Activated CD4-positive, CD25-positive, alpha-beta regulatory T cell (primary cell): ENCODE measurements at places on chromosomes 12 and 14.

DNA sequence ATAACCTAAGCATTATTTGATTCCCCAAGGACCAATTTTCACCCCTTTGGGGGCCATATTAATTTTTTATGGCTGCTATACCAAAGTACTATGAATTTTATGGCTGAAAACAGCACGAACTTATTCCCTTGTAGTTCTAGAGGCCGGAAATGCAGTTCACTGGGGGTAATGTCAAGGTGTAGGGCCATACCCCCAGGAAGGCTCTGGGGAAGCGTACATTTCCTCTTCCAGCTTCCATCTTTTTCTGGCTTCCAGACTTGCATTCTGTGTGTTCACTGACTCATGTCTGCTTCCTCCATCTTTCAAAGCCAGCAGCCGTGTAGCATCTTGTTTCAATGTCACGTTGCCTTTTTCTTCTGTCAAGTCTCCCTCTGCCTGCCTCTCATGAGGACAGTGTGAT is 133.5 kb downstream of the BICD1 start:
- DNase-seq = no peak

DNA sequence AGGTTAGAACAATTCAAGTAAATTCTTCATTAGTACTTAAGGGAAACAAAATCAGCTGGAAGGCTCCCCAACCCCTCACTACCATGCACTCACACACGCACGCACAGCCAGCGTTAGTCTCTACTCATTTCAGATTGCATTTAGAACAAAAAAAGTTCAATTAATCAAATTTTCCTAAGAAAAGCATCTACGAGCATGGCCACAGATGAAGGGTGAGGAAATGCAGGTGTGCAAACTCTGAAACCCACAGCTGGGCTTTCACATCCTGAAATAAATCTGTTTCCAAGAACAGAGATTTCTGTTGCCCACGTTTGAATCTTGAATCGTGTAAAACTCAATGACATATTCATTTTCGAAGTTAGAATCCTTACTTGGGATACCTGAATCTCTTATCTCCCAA is 62.6 kb downstream of the SEL1L start:
- DNase-seq = no peak

DNA sequence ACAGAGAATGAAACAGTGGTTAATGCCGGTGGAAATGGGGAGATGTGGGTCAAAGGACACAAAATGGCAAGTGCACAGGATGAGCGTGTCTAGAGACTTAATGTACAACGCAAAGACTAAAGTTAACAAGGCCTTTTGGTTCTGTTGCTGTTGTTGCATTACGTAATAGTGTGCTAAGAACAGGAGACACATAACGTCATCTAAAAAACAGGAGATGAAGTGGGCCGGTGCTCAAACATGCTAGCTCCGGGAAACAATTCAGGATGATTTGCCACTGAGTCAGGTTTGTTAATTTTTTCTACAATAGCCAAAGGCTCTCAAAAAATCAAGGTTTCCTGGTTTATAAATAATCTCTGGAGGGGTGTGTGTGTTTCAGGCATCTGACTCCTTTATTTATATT is 55.5 kb downstream of the ETV6 start:
- DNase-seq = no peak

DNA sequence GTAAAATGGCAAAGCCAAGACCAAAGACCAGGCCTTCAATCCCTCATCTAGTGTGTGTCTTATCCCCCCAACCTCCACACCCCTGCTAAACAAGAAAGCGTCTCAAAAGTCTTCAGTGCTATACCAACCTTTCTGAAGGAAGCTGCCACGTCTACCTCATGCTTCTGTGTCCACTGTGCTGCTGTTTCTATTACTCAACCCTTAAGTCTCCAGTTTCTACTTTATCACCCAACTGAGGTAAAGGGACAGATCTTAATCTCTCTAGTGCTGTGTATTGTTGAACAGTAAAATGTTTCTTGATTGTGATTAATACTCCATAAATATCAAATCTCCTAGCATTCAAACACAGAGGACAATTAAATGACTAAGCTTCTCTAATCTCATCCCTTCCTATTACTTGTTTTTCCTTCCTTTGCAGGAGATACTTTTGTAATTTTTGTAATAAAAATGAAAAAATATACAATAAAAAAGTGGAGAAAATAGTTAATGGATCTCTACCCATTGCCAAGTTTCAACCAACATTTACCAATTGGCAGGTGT is 23.3 kb downstream of the BTBD7 start:
- no peak for DNase-seq

- no peak for DNase-seq
Measured at GRCh38 chr12:62618930-62619329, 152.3 kb downstream of the MON2 start.

DNA sequence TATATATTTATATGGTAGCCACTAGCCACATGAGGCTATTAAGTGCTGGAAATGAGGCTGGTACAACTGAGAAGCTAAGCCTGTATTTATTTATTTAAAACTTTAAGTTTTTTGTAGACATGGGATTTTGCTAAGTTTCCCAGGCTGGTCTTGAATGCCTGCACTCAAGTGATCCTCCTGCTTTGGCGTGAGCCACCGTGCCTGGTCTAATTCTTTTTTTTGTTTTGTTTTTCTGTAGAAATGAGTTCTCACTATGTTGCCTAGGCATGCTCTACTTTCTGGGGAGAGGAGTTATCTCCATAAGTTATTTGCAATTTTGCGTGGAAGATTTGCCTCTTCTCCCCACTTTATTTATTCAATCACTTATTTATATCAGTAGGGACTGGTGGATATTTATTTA is 4.8 kb upstream of the SNRNP35 start:
- no peak for DNase-seq

DNA sequence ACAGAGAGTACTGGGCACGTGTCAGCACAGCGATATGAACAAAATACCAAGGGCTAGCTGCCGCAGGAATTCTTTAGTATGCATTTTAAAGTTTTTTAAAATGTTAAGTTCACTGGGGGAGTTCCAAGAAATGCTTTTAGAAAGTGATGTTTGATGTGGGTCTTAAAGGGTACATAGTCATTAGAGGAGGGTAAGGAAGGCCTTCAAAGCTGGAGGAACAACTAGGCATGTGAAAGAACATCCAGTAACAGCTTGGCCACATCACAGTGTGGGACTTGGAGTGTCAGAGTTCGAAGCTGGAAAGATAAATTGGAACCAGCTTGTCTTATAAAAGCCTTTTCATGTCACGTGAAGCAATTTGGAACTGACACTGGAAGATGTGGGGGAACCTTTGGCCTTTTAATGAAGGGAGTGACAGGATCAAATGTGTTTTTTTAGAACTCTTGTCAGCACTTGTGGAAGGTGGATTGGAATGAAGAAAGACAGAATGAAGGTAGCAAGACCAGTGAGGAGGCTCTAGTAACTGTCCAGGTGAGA is 57.7 kb downstream of the WDR20 start:
- DNase-seq = no peak

- DNase-seq = no peak
Measured at GRCh38 chr12:3223601-3224529, 146.7 kb downstream of the TSPAN9 start.

DNA sequence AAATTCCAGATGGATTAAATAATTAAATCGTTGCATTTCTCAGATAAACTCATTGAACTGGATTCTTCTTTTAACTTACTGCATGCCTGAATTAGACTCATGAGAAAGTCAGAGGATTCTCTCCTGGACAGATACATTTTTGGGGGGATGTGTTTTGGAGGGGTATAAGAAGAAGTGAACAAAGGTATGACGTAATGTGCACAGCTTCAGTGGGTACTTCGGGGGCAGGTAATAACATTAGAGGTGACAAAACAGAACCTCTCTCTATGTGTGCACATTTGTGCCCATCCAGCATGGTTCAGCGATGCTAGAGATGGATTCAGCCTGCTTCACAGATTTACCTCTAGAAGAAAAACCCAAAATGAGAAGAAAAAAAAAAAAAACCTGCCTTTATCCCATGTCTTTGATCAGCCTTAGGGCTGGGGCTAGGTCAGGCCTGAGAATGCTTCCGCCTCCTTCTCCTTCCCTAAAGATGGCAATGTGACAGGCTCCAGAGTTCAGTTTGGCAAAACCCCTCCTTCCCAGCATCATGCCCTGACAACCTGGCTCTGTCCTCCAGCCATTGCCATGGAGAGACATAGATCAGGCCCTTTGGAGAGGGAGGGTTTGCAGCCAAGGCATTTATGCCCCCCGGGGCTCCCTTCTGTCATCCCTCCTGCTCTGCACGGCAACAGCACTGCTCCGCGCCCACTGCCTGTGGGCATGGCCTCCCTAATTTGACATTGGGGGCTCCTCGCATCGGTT is 166.7 kb downstream of the KCNA5 start:
- DNase-seq = no peak

DNA sequence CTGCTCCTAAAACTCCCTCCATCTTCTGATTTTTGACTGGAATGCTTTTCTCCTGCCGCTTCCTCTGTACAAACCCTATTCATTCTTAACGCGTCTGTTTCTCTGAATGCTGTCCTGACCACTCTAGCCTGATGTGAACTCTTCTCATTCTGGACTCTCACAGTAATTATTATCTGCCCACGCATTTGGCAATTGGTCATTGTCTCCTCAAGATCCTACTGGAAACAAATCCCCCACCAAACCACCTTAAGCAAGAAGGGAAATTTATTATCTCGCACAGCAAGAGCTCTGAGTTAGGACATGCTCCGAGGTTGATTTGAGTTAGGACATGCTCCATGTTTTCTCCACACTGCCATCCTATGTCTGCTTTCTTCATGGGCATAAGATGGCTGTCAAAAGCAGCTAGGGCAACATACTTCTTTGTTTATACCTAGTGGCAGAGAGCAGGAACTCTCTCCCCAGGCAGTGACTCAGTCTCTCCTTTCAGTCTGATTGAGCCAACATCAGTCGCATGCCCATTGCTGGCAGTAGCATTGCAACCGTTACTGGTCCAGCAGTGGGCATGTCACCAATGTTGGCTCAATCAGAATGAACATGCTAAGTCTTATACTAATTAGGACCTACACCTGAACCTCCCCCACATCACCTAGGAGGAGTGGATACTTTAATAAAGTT is 102.2 kb downstream of the SSPN start:
- DNase-seq = no peak

DNA sequence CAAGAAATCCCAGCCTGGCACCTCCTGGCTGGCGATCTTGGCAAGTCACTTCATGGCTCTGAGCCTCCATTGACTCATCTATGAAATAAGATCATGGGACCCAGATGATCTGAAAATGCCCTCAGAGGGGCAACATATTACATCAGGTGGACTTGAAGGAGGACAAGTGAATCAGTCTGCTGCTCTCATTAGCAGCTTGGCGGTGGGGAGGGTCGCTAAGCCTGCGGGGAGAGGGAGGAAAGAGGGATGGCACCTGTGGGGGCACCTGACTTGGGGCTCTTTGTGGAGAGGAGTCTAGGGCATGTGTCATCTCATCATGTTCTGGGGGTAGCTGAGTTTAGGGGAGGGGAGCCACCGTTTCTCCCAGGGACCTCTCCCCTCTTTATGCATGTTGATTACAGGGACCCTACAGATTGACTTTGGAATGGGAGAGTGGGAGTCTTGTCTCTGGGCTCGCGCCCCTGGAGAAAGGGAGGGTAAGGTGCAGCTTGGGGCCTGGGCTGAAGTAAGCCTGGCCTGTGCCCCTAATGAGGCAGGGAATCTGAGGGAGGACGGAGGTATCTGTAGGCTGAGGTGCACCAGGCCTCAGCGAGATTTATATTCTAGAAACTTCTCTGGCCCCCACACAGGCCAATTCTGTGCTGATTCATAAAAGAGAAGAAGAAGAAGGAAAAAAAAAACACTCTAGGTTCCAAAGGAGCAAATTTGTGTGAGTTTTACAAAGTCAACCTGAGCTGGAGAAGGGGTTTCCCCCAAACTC is 29.3 kb upstream of the BATF start:
- DNase-seq = no peak

DNA sequence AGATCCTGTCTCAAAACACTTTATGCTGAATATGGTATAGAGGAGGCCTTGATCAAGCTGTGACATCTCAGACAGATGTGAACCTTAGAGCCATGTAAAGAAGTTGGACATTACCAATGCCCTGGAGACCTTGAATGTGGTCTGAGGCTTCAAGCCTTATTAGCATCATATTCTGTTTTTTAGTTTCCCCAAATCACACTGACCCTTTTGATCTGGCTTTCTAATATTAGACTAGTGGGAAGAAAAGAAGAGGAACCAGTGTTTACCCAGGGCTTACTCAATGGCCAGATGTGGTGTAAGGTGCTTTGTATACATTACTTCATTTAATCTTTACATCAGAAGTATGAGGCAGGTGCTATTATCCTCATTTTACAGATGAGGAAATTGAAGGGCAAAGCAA is 10.6 kb upstream of the TBPL2 start:
- DNase-seq = no peak

- DNase-seq = no peak
Measured at GRCh38 chr14:30610787-30611343, 11.3 kb upstream of the SCFD1 start.

DNA sequence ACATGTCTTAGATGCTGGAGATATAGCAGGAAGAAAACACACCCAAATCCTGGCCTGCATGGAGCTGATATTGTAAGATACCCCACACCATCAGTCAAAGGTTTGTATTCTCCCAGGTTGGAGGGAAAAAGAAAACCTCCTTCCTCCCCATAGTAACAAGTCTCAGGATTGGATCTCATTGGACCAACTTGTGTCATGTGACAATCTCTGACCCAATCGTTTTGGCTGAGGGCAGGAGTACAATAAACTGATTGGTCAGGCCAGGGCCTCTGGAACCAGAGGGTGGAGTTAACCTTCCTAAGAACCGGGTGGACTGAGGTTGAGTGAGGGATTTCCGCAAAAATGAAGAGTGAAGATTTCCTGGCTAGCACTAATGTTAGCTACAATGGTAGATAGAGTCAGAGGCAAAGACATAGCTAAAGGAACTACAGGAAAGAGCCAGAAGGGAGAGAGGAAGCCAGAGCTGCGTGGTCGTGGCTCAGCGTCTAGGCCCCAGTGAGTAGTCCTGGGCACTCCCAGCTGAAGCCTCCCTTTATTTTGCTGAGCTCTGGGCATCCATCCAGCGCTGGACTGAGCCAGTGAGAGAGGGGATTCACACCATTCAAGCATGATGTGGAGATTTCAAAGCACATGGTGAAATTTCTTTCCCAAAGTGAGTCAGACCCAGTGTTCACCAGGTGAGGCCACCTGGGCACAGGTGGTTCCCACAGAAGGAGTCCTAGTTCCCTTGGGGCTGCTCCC is 219.9 kb downstream of the AACS start:
- DNase-seq = no peak

- no peak for DNase-seq
Measured at GRCh38 chr14:52266179-52266578, 1.3 kb upstream of the PTGDR start.

- DNase-seq = no peak
Measured at GRCh38 chr12:6567112-6567670, 900 bp downstream of the NOP2 start.

DNA sequence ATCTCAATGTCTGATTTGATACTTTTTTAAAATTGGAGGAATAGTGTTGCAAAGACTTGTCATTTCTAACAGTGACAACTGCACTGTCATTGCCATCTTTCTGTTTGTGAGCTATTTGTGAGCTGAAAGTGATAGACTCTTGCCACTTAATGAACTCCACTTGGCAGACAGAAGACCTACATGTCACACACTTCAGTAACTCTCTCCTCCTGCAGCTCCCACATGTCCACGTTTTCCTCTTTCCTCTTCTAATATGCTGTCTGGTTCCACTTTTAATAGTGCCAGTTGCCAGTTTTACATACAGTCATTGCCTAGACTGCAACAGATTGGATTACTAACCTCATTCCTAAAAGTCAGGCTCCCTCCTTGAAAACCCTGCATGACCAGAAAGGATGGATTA is 121.5 kb downstream of the CAPZA3 start:
- no peak for DNase-seq

GRCh38 chr12:10849425-10849878 is at the start of gene PRR4:
Gene PRR4, minus strand, starts transcription at chr12:10849475. Its CDS starts 38 bp downstream, at chr12:10849437.
- DNase-seq = no peak
